ENCODE measurements at places on chromosomes 16 and 17.

DNA sequence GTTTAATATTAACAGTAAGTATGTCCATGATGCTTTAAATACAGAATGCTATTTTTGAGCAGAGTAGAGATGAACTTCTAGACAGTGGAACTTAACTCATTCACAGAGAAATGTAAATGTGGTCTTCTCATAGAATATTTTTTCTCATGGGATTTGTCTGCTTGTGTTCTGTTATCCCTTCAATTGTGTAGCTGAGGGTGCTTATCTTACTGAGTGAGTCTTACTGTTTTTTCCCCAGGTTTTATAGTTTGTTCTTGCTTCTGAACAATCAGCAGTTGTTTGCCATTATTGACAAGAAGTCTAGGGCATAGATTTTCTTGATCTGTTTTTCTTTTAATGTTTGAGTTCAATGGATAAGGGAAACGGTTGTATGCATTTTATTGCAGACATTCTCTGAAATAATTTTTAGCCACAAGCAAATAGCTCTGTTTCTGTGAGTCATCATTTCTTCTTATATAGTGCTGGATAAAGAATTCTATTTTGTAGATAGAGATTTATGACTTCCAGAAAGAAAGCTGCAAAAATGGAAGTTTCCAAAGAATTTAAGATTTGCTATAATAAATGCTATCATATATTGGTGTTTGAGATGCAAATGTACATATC is 60.5 kb downstream of the NF1 start:
- no peak for DNase-seq

- DNase-seq, result no peak
Observed at GRCh38 chr17:64599827-64600226, 62.3 kb downstream of the SMURF2 start.

DNA sequence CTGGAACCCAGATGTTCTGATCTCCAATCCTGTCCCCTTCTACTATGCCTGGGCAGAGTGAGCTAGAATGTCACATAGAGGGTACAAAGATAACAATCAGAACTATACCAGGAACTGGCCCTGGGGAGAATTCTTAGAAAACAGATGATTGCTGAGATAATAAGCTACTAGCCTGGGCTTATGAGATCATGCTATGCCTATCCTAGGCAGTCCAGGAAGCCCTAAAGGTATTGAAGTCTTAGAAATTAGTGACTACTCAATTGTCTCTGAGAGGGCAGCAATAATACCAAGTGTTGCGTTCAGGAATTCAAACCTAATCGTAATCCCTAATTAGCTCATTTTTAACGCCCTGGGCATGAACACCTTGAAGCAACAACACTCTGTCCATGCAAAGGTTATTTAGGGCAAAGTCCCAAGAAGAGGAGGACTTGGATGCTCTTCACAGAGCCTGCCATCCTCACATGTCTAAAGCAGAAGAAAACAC is 77.1 kb downstream of the MMD start:
- no peak for DNase-seq

DNA sequence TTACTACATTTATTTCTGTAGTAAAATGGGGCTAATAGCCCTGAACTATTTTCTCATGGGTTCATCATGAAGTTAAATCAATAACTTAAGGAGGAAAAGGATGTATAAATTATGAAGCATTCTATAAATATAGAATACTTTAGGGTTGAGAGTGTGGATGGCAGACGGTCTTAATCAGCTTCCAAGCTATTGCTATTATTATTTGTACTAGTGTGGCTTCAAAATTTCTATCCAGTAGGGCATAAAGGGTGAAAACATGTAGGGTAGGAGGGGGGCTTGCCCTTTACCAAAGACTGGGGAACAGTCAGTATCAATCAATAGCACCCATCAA is 26.4 kb upstream of the DHX8 start:
- no peak for DNase-seq

- no peak for DNase-seq
Observed at GRCh38 chr16:27929818-27930217, 133.7 kb downstream of the GSG1L start.

DNA sequence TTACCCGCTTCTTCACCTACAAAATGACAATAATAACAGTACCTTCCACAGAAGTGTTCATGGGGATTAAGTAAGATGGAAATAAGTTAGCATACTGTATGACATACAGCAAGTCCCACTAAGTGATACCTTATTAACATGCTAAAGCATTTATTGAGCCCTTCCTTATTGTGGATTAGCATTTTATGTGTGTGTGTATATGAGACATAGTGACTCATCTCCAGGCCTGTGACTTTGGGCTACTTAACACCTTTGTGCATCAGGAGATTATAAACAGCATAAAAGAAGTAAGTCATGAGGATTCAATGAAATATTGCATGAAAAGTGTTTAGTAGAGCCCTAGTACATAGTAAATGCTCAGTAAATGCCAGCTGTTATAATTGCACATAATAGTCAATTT is 52.9 kb downstream of the CA10 start:
- DNase-seq, result no peak

DNA sequence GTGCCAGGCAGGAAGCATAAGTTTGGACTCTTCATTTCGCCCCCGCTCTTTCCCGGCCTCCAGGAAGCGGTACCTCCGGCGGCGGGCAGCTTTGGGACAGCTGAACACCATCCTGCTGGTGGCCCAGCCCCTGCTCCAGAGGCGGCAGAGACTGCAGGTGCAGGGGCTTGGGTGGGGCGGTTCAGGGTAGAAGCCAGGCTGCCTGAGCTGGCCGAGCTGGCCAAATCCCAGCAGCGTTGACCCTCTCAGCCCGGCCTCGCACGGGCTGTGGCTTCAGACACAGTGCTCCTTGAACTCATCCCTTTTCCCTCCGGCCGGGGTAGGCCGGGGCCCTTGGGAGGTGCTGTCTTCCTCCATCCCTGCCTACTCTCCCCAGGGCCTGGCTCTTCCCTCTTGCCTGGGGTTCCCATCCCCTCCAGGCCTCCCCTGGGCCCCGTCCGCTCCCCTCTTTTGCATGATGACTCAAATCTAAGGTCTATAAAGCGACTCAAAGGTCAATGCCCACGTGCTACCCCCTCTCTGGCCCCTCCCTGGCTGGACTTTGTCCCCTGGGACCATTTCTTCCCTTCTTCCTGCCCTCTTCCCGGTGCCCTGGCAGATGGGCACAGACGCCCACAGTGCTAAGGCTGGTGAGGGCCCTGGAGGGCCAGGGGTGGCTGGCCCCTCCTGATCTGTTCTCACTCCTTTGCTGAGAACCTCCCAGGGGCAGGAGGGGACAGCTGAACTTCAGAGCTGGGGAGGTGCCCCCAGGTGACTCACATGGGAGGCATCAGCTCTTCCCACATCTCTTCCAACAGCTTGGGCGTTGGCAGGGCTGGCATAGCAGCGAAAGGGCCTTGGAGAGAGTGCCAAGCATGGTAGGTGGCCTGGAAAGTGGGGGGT is 22.7 kb downstream of the MYO15B start:
- DNase-seq, result no peak

GRCh38 chr17:1714427-1714979 is 4.3 kb upstream of the TLCD2 start:
- DNase-seq, result peak; percentile 52

GRCh38 chr17:10745231-10745630 is 15.4 kb upstream of the TMEM220 start:
- DNase-seq, result no peak

GRCh38 chr17:39090908-39091665 is 60.4 kb downstream of the PLXDC1 start:
- DNase-seq, result no peak

GRCh38 chr16:27511657-27512448 is 37.9 kb downstream of the GTF3C1 start:
- no peak for DNase-seq

GRCh38 chr16:3651461-3652372 is 2.8 kb upstream of the DNASE1 start:
- peak; percentile 2 for DNase-seq

- DNase-seq, result peak; percentile 27
Observed at GRCh38 chr17:79573196-79573896, 37.5 kb downstream of the RBFOX3 start.

- no peak for DNase-seq
Observed at GRCh38 chr17:46108550-46109110, 84.6 kb downstream of the KANSL1 start.

DNA sequence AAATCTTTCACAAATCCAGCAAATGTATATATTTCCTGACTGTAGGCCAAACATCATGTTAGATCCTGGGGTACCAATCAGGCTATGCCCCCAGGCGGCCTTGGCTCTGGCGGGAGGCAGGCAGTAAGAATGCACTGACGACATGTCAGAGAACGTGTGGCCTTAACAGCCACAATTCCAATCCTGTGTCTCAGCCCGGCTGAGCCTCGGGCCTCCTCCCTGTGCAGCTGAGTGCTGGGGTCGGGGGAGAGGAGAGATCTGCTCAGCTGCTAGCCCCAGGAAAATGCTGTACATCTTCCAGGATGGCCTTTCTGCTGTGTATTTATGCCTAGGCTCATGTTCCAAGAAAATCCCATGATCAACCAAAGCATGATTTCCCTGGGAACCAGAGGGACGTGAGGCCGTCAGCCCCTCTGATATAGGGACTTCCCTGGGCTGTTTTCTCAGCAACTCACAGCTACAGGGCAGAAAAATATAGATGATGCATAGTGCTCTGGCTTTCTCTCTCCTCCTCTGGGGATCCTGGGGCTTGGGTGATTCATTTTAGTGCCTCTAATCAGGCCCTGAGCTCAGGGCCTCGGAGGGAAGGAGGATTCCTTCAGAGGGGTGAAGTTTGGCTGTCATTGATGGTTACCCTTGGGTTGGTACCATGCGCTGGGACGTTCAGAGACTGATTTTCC is 604.0 kb downstream of the HS3ST4 start:
- DNase-seq, result peak; percentile 10

DNA sequence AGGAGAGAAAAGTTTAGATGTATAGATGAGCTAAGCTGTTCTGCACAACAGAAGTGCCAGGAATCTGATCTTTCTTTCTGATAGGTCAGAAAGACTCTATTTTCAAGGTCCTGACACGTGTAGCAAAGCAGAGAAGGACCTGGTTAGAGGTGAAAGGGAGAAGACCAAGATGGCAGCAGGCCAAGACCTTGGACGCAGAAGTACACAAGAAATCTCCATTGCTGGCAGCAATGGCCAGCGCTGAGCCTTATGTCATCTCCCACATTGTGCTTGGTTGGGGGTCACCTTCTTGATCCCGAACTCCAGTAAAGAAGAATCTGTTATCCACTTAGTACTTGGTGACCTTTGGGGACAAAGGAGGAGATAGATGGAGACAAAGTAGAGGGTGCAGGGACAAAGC is 41.8 kb upstream of the AKAP1 start:
- no peak for DNase-seq

GRCh38 chr16:30528799-30529457 is 2.6 kb upstream of the ZNF768 start:
- no peak for DNase-seq

- no peak for DNase-seq
Observed at GRCh38 chr16:85798283-85798776, 1.0 kb downstream of the EMC8 start.

DNA sequence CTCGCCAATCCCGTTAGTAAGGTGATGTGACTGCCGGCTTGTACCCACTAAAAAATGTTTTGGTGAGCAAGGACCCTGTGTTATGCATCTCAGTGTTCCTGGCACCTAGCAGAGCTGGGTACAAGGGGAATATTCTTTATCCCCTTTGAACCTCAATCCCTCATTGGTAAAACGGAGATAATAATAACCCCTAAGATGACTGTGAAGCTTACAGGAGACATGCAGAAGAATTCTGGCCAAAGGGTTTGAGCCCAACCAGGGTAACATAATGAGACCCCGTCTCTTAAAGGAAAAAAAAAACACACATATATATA is 896 bp downstream of the GGA2 start:
- DNase-seq, result peak; percentile 1

- peak; percentile 26 for DNase-seq
Observed at GRCh38 chr17:63173903-63174302, 207.9 kb downstream of the TANC2 start.

GRCh38 chr17:21177401-21177800 is 36.6 kb downstream of the TMEM11 start:
- DNase-seq, result no peak

DNA sequence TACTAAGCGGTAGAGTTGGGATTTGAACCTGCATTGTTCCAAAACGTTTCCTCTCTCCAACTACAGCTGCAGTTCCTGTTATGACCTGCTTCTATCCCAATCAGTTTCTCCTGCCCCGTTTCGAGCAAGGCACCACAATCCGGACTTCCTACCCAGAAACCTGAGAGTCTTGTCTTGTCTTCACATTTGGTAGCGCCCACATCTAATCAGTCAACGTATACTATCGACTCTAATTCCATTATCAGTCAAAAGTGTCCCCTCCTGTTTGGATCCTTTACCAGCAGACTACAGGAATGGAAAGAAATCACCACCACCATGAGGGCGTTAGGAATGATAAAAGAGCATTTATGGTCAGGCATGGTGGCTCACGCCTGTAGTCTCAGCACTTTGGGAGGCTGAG is 124.6 kb downstream of the AXIN2 start:
- no peak for DNase-seq
